ENCODE measurements at places on chromosomes 1 and 21. TPM values are rescaled to one million over a fixed set of nuclear protein-coding genes. Genes with fewer than 3 reads are reported as not detected.

DNA sequence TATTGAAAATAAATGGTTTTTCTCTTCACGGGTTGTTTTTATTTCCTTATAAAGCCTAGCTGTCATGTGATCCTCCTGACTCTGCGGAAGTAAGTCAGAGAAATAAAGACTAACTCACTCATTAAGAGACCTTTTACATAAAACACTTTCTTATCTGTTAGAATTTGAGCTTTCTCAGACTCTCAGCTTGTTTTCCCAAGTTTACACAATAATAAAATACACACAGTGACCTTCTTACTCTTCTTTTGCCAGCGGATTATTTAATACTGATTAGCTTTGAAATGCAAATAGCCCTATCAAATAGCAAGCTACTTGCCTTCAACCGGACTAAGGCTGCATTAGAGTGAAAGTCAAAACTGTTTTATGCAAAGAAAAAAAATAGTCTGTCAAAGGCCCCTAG lies 45.5 kb upstream of the CXADR start:
- H3K36me3 ChIP-seq, result no peaks in the 10 kb centered on the region
- no peaks in the 10 kb centered on the region for H3K27me3 ChIP-seq
- peak overlapping the region; percentile 56 for H3K27ac ChIP-seq
- no peak for DNase-seq
- H3K4me3 ChIP-seq, result peak overlapping the region; percentile 6

- no peaks in the 10 kb centered on the region for H3K27me3 ChIP-seq
- H3K36me3 ChIP-seq, result no peaks in the 10 kb centered on the region
- no peak overlapping the region for H3K4me3 ChIP-seq
- DNase-seq, result peak; percentile 90
These were observed 271.6 kb downstream of the TM2D1 start for GRCh38 chr1:61453111-61453961.

DNA sequence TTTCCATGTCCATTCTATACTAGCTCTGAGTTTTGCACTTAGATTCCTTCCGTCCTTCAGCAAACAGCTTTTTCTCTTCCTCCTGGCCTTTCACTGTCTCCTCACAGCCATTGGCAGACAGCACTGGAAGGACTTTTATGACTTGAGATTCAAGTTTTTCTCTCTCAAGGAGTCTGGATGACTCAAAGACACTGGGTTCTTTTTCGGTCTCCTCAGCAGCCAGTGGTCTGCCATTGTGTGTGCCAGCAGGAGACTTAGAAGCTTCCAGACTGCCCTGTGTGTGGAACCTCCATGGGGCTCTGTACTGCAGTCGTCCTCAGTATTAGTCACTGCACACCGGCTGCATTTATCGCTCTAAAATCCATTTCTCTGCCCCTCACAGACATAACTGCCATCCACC lies 30.5 kb downstream of the NTNG1 start:
- H3K27me3 ChIP-seq, result no peaks in the 10 kb centered on the region
- no peak for DNase-seq
- H3K27ac ChIP-seq, result no peak overlapping the region
- H3K4me3 ChIP-seq, result no peak overlapping the region
- H3K36me3 ChIP-seq, result no peaks in the 10 kb centered on the region

Gene SLC6A9
- 21.7 TPM for total RNA-seq

Gene S100A7
- total RNA-seq, result not detected

Data from colonic mucosa (tissue), 4 donors.